BJ (cell line): ENCODE measurements at places on chromosomes 6 and 20. TPM values are rescaled to one million over a fixed set of nuclear protein-coding genes. Genes with fewer than 3 reads are reported as not detected.

- no peak for DNase-seq
These were observed 74.2 kb downstream of the EZR start for GRCh38 chr6:158744986-158745430.

DNA sequence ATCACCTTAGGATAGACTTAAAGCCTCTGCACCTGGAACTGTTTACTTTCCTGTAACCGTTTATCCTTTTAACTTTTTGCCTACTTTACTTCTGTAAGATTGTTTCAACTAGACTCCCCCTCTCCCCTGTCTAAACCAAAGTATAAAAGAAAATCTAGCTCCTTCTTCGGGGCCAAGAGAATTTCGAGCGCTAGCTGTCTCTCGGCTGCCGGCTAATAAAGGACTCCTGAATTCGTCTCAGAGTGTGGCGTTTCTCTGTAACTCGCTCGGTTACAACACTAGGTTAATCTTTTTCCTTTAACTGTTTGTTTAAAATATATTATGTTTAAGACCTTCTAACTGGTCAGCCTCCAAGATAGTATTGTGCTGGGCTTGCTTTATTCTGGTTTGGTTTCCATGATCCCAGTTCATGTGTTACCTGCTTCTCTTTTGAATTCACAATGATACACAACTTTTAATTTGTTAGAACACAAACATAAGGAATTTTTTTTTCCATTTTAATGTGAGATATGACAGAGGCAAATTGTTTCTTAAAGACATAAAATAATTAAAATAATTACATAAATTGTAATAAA lies 8.7 kb upstream of the NQO2 start:
- DNase-seq, result no peak

The SOBP gene
- polyA plus RNA-seq, result 0.02 TPM in 1 of 2 replicates, not detected in the other

The ADGB gene
- not detected in 2 replicates for polyA plus RNA-seq
